ENCODE measurements at places on chromosomes 12 and 14.

DNA sequence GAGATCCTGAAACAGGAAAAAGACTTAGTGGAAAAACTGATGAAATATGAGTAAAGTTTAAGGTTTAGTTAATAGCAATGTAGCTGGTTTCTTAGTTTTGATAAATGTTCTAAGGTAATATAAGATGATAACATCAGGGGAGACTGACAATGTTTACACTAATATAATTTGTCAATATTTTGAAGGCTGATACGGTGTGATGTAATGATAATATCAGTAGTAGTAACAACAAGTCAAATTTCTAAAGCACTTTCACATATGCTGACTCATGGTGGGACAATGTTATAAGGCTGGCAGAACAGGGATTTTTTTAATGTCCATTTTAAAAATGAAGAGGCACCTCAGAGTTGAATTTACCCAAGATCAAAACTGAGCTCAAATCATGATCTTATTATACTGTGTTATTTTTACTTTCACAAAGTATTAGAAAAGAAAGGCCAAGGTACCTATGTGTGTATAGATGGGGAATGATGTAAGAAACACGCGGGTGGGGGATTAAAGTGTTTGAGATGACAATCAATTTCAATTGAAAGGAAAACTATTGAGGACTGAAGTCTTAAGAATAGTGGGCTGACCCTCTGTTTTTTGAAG, 2.4 kb upstream of the FLRT2 start:
- DNase-seq: no peak

GRCh38 chr12:119432949-119433348, 98.4 kb downstream of the CCDC60 start:
- no peak for DNase-seq

- no peak for DNase-seq
These were observed 130.1 kb downstream of the SLC41A2 start for GRCh38 chr12:104828015-104828414.

DNA sequence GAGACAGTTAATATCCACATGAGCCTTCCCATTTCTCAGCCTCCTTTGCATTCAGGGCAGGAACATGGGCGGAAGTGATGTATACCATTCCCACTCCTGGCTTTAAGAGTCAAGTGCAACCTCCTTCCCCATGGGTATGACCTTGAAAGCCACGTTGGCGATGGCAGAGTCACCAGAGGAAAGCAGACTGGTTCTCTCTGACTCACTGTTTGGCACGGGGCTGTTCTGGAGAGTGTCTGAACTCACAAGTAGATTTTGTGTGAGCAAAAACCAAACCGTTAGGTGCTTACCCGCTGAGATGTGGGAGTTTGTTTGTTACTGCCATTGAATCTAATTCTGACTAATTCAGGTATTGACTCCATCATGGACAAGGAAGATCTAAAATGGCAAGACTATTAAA, 36.7 kb upstream of the PZP start:
- no peak for DNase-seq

- no peak for DNase-seq
These were observed 6.0 kb upstream of the GTSF1 start for GRCh38 chr12:54479421-54479820.

DNA sequence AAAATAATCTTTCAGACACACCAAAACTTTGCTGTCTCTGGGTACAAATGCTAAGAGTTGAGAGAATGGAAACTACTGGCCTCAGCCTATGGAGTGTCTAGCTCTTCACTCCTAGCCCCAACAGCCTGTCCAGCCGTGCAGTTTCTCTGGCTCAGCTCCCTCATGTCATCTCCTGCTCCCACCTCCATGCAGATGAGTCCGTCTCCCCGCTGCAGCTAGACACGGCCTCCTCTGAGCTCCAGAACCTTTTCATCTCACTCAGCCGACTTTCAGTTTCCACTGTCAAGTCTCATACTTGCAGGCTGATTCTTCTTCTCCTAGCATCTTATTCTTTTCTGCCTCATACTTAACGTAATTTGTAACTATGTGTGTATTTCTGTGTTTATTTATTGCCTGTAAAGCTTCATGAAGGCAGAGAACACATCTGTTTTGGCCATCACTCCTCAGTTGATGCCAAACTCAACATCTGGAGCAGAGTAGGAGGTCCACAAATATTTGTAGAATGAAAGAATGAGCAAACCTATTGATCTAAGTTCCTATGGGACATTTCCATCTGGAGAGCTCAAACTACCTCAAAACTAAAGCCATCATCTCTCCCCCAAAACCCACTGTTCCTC, 139.8 kb upstream of the PWP1 start:
- DNase-seq: no peak

GRCh38 chr12:14982562-14982961, 9.7 kb downstream of the PDE6H start:
- DNase-seq: no peak

DNA sequence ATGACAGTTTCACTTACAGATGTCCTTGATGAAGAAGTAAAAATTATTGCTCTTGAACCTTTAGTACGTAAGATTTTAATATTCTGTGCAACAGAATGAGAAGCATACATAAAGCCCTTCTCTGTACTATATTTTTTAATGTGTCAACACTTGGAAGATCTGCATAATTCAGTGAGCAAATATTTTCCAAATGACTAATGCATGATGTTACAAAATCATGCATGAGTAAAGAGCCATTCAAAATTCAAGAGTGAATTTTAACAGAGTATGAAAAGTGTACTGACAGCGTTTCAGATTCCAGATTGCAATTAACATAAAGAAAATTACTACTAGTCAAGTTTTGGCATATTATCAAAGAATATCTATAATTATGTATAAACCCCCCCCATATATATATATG, 101.4 kb upstream of the BBS10 start:
- no peak for DNase-seq

DNA sequence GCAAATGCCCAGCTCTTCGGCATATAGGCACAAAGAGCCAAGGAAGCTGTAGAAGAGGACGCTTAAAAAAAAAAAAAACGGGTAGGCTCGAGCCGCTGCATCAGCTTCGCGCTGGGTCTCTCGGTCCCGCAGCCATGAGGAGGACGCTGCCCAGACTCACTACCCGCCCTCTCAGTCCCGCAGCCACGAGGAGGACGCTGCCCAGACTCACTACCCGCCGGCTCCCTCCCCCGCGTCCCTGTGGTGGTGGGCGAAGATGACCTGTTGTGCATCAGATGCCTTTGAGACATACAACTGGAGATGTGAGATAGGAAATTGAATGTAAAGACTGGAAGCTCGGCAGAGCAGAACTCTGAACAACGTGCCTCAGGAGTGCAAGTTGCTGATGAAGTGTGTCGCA, 11.4 kb upstream of the SPSB2 start:
- no peak for DNase-seq

DNA sequence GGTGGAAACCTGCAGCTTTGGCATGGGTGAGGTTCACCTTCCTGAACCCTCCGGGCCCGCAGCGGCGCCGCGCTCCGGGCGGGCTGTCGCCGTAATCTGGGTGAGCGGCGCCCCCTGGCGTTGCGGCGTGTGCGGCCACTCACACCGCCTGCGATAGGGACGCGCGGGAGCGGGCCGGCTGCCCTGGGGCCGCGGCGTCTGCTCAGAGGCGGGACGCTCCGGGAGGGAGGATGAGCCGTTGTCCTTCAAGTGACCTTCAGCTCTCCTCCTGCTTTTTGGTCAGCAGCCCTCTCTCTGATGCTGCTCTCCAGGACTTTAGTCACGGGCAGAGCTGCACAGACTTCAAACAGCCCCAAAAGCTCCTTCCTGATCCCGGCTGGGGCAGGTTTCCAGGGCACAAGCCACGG, 211.7 kb upstream of the FKBP4 start:
- peak; percentile 24 for DNase-seq

DNA sequence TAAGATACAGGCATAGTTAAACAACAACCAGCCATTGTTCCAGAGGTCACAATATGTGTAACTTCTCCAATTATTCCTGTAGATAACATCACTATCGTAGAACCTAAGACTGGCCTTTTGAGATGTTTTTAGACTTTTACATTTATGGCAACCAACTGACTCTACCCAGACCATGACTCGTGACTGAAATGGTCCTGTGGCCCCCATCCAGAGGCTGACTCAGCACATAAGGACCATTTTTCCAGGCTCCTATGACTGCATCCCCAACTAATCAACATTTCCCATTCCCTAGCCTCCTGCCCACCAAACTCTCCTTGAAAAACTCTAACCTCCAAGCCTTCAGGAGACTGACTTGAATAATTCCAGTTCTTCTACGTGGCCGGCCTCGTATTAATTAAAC, 52.6 kb upstream of the NID2 start:
- no peak for DNase-seq

GRCh38 chr12:78938341-78939084, 73.9 kb downstream of the SYT1 start:
- DNase-seq: no peak

DNA sequence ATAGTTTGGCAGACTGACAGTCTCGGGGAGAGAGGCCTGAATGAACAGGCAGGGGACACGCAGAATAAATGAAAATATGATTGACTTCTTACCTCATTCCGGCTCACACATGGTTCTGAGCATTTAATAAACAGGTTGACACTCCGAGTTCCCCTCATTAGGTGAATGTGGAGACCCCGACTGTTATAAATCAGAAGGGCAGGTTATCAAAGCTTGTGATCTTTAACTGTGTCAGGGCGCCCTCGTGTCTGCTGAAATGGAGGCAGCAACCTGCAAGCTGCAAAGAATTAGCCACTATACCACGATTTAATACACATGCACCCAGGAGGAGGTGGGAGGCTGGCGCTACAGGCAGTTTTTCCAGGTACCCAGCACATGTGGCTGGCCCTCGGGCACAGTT, 627.5 kb downstream of the MED13L start:
- DNase-seq: no peak

DNA sequence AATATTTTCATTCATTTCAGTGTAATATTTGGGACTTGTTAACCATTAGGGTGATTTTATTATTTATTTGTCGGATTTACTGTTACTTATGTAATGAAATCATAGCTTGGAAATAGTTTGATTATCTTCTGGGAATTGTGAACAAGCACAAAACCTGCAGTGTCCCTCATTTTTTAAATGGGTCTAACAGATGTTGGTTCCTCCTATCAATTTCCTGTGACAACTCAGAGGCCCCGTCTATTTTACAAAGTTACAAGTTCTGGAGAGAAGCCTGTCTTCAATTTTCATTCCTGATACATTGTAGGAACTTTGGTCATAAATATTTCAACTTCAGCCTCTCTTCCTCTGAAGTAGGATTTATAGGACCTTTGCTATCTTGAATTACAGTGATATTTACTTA, 101.8 kb upstream of the DNM1L start:
- DNase-seq: no peak

DNA sequence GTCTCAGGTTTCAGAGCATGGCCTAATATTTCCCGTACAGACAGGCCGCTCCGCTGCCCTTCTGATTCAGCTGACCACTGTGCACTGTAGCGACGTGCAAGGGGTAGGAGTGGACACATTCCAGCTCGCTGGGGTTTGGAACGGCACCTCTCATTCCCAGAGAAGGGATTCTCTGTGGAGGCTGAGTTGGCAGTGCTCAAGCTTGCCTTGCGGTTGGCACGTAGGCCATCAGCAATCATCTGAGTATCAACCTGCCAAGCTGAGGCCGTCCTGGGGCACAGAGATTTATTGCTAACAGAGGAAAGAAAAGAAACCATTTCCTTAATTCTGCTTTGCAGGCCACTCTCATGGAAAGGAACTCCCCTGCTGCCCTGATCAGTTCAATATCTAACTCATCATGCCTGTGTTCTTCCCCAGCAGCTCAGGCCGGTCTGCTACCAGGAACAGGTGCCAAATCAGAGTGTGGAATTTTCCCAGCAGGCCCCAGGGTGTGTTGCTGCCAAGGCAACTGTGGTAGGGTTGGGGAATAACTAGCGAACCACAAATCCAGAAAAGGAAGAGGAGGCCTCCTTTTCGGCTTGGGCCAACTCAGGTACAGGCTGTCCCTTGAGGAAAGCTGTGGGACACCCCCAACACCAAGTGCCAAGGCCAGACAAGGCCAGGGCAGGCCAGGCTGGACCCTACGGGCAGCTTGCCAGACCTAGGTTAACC, 92.5 kb downstream of the SSPN start:
- no peak for DNase-seq

- DNase-seq: no peak
These were observed 62.5 kb downstream of the MAPKAPK5 start for GRCh38 chr12:111904446-111904975.

GRCh38 chr12:54045868-54046521, 7.6 kb upstream of the HOXC4 start:
- DNase-seq: no peak

DNA sequence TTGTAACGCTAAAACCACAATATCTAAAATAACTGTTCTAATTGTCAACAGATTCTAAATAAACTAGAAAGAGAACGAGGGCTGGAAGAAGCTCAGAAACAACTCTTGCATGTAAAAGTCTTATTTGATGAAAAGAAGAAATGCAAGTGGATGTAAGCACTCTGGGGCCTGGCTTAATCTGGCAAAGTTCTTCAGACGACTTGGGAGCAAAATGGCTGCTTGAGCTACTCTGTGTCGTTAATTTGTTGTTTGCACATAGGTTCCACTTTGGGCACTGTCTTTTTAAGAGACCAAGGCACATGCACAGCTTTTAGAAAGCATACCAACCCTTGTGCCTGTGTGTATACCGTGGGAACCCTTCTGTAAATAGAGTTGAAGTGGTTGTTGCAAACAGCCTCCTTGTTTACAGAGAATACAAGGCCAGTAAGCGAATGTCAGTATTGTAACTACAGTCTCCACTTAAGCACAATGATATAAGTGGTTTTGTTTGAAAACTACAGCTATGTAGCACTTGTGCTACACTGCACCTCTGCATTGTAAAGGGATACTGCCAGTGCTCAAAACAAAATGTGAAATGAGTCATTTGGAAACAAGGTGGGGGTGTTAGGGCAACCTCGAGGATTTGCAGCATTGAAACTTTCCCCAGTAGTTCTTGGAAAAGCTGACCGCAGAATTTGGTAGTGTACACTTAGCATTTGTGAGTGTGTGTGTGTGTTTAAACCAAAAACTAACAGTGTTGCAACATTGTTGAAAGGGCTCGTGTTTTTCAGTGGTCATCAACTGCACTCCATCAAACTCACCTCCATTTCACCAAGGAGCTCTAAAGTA, 154.3 kb downstream of the CEP83 start:
- DNase-seq: no peak

GRCh38 chr12:65269603-65270002, 8.9 kb upstream of the MSRB3 start:
- no peak for DNase-seq

DNA sequence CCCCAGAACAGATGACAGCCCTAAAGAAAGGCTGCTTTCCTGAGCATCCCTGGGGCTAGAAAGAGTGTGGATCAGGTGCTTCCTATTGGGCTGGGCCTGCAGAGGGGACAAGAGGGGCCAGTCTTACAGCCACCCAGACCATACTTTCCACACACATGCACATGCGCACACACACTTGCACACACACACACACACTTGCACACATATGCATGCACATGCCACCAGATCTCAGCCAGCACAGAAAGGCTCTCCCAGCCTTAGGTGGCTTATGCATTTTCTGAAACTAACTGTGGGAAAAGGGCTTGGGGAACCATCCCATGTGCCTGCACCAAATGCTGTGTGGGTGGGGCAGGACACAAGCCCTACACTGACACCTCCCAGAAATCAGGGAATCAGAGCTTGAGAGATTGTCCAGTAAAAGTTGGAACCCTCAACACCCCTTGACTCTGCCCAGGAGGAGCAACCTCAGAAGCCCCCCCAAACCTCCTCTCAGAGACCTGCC, 2.5 kb upstream of the DIO3 start:
- DNase-seq: no peak
